ENCODE measurements at places on chromosomes 6 and 20.

DNA sequence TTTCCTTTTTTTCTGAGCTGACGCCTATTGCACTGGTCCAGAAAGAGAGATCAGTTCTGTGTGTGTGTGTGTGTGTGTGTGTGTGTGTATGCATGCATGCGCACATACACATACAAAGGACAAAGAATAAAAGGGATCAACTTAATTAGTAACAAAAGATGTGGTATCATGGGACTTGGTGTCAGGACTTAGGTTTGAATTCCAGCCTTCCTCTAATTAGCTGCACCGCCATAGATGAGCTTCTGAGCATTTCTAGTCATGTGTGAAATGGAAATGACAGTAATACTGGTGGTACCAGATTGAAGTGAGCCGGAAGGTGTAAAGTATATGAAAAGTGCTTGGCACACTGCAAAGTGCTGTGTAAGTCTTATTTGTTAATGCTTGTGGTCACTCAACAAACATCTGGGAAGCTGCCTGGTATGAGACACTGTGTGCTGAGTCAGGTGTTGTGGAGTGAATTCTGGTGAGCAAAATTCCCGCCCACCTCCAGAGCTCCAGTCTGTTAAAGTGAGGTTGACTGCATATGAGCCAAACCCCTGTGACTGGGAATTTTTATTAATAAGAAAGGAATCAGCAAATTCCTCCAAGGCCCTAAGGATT, 12.4 kb downstream of the DAAM2 start:
- no peak for DNase-seq

DNA sequence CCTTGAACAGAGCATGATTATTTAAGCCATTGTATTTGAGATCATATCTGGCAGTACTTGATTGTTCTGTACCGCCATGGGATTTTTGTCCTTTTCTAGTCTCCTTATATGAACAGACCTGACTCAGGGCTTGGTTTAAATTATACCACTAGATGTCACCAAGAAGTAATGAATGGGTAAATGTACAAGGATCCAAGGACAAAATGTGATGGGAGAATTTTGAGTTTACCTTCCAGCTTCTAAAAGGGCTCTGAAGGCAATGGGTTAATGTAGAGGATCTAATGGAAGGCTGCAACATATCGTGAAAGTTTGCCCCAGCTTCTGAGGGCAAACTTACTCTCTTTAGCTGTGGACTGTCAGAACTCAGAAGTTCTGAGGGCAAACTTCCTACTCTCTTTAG, 12.0 kb downstream of the RNF8 start:
- no peak for DNase-seq

- DNase-seq: no peak
These were observed 94.0 kb downstream of the AHI1 start for GRCh38 chr6:135403584-135403983.

GRCh38 chr20:51943761-51944160, 141.4 kb upstream of the SALL4 start:
- DNase-seq: no peak

DNA sequence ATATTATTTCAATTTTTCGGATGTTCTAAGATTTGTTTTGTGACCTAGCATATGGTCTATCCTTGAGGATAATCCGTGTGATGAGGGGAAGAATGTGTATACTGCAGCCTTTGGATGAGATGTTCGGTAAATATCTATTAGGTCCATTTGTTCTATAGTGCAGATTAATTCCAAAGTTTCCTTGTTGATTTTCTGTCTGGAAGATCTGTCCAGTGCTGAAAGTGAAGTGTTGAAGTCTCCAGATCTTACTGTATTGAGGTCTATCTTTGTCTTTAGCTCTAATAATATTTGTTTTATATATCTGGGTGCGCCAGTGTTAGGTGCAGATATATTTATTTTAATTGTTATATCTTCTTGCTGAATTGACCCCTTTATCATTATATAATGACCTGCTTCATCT, 32.2 kb upstream of the SNAP91 start:
- DNase-seq: no peak

DNA sequence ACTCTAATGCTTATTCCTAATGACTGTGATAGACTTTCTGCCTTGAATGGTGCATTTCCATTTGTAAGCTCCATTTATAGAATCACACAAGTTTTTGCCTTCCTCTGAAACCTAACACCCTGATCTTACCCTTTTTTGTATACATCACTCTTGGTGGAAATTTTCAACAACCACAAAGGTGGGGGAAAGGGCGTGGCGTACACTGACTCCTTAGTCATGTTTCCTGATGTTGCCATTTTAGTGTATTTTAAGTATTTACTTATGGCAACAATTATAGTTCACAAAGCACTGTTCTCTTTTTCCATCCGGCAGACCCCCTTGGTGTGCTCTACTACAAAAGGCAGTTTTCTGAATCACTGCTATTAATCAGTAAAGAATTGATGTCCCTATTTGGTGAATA, 92.0 kb downstream of the ATXN1 start:
- DNase-seq: no peak

- no peak for DNase-seq
These were observed 28.3 kb upstream of the CARMIL1 start for GRCh38 chr6:25250878-25251277.

DNA sequence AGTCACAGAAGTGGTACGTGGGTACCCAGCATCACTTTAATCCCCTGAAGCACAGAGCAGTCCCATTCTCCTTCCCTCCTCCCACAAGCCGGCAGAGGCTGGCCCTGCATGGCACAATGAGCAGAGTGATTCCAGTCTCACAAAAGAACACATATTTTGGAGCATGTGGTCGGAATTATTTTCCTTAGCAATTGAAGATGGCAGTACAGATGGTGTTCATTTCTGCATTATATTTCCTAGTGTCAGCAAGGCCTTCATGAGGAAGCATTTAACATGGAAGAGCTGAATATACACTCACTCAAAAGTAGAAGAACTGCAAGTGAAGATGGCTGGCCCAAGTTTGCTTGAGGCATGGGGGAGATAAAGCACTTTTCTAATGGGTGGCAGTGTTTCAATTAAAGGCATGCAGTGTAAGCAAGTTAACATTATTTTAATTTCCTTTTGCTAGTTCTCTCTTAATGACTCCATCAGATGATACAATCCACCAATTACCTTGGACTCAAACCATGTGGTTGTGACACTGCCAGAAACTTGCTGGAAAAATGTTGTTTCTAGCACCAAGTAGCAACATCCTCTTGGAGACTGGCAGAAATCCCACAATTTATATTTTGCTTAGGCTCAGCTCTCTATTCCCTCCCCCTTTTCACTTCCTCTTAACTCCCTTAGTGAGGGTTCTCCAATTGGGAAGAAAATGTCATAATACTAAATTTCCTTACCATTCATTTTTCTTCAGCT, 74.4 kb downstream of the ARHGAP18 start:
- DNase-seq: no peak

DNA sequence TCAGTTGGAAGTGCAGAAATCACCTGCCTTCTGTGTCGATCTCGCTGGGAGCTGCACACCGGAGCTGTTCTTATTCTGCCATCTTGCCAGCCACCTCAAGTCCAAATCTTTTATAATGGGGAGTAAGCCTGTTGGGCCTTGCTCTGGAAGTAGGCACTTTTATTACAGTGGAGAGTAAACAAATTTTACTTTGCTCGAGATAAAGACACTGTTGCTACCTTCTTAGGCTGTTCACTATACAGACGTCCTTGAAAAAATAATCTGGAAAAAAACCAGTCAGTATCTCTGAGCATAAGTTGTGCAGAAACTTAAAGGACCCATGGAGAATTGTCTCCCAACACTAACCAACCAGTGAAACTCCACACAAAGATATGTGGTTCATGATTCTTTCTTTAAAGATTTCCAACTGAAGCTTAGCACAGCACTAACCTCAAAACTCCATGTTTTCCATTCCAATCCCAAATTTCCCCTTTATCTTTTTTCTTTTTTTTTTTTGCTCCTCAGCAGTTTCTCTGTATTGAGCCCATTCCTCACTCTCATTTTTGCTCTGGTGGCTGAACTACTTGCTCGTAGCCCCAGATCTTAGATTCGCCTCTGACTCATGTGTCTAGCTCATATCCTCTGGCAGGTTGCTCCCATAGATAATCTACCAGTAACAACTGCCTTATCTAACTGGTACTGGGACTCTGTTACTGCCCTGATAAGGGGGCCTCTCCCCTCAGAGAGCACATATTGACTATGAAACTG, 34.3 kb upstream of the COL9A1 start:
- no peak for DNase-seq

DNA sequence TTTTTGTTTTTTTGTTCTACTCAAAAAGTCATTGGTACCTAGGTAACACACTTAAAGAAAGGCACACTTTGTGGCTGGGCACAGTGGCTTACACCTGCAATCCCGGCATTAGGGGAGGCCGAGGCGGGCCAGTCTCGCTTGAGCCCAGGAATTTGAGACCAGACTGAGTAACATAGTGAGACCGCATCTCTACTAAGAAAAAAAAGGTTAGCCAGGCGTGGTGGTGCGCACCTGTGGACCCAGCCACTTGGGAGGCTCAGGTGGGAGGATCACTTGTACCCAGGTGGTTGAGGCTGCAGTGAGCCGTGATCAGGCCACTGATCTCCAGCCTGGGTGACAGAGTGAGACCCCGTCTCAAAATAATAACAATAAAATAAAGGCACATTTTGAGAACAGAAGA, 67.4 kb upstream of the BHLHE23 start:
- DNase-seq: no peak

DNA sequence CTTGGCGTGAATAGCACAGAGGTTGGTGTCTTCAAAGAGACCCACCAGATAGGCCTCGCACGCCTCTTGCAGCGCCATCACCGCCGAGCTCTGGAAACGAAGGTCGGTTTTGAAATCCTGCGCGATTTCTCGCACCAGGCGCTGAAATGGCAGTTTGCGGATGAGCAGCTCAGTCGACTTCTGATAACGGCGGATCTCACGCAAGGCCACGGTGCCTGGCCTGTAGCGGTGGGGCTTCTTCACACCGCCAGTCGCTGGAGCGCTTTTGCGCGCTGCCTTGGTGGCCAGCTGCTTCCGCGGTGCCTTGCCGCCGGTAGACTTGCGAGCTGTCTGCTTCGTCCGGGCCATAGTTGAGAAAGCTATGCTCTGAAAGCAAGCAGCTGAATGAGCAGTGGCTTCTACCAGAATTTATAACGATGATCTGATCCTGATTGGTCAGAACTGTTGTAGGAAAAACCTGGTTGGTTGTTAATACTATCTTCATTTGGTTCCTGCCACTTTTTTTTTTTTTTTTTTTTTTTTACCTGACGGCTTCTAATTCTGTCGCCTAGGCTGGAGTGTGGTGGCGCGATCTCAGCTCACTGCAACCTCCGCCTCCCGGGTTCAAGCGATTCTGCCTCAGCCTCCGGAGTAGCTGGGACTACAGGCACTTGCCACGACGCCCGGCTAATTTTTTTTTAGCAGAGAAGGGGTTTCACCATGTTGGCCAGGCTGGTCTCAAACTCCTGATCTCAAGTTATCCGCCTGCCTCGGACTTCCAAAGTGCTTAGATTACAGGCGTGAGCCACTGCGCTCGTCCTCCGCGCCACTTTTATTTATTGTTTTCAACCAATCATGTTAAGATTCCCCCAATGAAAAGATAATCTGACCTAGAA, 21.5 kb downstream of the OR2B2 start:
- peak; percentile 62 for DNase-seq

- DNase-seq: no peak
These were observed 115.6 kb upstream of the HSF2 start for GRCh38 chr6:122283884-122284283.

- no peak for DNase-seq
These were observed 10.4 kb downstream of the CD40 start for GRCh38 chr20:46128310-46129151.

Measured in activated gamma-delta T cell (primary cell).